Fibroblast of lung (primary cell): ENCODE measurements at places on chromosomes 4 and X. TPM values are rescaled to one million over a fixed set of nuclear protein-coding genes. Genes with fewer than 3 reads are reported as not detected.

- H3K4me1 ChIP-seq = peaks cover 10% of the 10 kb centered on the region
- peak; percentile 55 for DNase-seq
- H3K4me3 ChIP-seq = peak overlapping the region; percentile 89
Measured at GRCh38 chrX:2497961-2498780, 2.6 kb downstream of the DHRSX start.

- no peak overlapping the region for H3K4me3 ChIP-seq
- DNase-seq = peak; percentile 76
- H3K27me3 ChIP-seq = no peaks in the 10 kb centered on the region
- H3K27ac ChIP-seq = peak overlapping the region; percentile 13
- peaks cover 11% of the 10 kb centered on the region for H3K4me1 ChIP-seq
Measured at GRCh38 chr4:159002950-159003349, 99.9 kb upstream of the RAPGEF2 start.

GRCh38 chr4:73445383-73446335 is 9.6 kb downstream of the AFP start:
- DNase-seq = no peak
- no peak overlapping the region for H3K4me3 ChIP-seq
- peaks cover 3% of the 10 kb centered on the region for H3K4me1 ChIP-seq
- no peaks in the 10 kb centered on the region for H3K27me3 ChIP-seq
- no peaks in the 10 kb centered on the region for H3K36me3 ChIP-seq

- H3K27me3 ChIP-seq = no peaks in the 10 kb centered on the region
- H3K36me3 ChIP-seq = no peaks in the 10 kb centered on the region
- no peak overlapping the region for H3K4me3 ChIP-seq
- no peak for DNase-seq
Measured at GRCh38 chr4:97720869-97721432, 422.3 kb downstream of the STPG2 start.

The CCDC158 gene
- total RNA-seq = 1.3 and 1.5 TPM in 2 replicates

The WDR17 gene
- total RNA-seq = 2.1 and 4.5 TPM in 2 replicates

- H3K27ac ChIP-seq = no peak overlapping the region
- no peak overlapping the region for H3K4me3 ChIP-seq
- peak; percentile 56 for DNase-seq
- no peaks in the 10 kb centered on the region for H3K27me3 ChIP-seq
Measured at GRCh38 chr4:3346146-3346545, 53.3 kb downstream of the RGS12 start.

GRCh38 chrX:39854772-39855747 is 242.7 kb downstream of the BCOR start:
- no peak for DNase-seq
- no peaks in the 10 kb centered on the region for H3K4me1 ChIP-seq
- no peak overlapping the region for H3K4me3 ChIP-seq
- H3K27me3 ChIP-seq = no peaks in the 10 kb centered on the region

GRCh38 chr4:3436798-3437581 is 4.8 kb upstream of the HGFAC start:
- H3K4me3 ChIP-seq = no peak overlapping the region
- H3K27me3 ChIP-seq = no peaks in the 10 kb centered on the region
- H3K4me1 ChIP-seq = no peaks in the 10 kb centered on the region
- no peaks in the 10 kb centered on the region for H3K36me3 ChIP-seq
- peak; percentile 39 for DNase-seq

- H3K27ac ChIP-seq = no peak overlapping the region
- H3K4me3 ChIP-seq = no peak overlapping the region
- no peaks in the 10 kb centered on the region for H3K36me3 ChIP-seq
- H3K27me3 ChIP-seq = no peaks in the 10 kb centered on the region
Measured at GRCh38 chr4:26351685-26352084, 30.9 kb downstream of the RBPJ start.

- peak; percentile 31 for DNase-seq
- H3K4me3 ChIP-seq = no peak overlapping the region
- H3K4me1 ChIP-seq = no peaks in the 10 kb centered on the region
- no peak overlapping the region for H3K27ac ChIP-seq
- no peaks in the 10 kb centered on the region for H3K36me3 ChIP-seq
- H3K27me3 ChIP-seq = no peaks in the 10 kb centered on the region
Measured at GRCh38 chr4:148126825-148127224, 315.4 kb downstream of the NR3C2 start.

The UTP14A gene
- 15.0 and 17.5 TPM in 2 replicates for total RNA-seq

The CASP6 gene
- 31.3 and 33.5 TPM in 2 replicates for total RNA-seq

- H3K4me3 ChIP-seq = no peak overlapping the region
- H3K4me1 ChIP-seq = no peaks in the 10 kb centered on the region
- H3K27ac ChIP-seq = no peak overlapping the region
- DNase-seq = no peak
Measured at GRCh38 chrX:9730752-9731151, 34.9 kb downstream of the GPR143 start.
